Thymus (tissue), 14 donors: ENCODE measurements at places on chromosomes 11 and 22. TPM values are rescaled to one million over a fixed set of nuclear protein-coding genes. Genes with fewer than 3 reads are reported as not detected.

DNA sequence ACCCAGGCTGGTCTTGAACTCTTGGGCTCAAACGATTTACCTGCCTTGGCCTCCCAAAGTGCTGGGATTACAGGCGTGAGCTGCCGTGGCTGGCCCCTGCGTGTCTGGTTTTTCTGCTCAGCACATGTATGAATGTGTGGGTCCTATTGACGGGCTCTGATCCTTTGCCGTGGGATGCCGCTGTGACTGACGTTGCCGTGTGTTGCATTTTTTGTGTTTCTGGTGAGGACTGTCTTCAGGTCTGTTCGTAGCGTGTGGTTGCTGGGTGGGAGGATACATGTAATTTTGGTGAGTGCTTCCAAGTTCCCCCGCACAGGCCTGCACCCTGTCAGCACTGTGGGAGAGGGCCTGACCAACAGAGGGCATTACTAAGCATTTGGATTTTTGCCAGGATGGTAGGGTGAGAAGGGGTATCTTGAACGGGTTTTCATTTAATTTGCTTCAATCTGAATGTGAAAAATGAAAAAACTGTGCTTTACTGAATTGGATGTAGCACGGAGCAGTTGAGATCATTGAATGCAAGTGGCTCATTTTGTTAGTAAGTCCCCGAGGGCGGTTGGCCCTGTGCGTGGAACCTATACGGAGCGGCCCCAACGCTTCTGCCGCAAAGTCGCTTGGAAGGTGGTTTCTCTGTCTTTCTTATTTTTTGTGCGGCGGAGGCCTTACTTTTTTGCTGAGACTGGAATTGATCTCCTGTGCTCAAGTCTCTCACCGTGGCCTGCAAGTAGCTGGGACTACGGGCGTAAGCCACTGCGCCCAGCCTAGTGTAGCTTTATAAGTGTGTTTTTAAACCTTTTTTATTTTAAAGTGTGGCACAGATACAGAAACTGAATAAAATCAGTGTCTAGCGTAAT lies 8.2 kb downstream of the ZBED4 start:
- no peak overlapping the region for H3K27ac ChIP-seq
- peaks cover 9% of the 10 kb centered on the region for H3K36me3 ChIP-seq

IGF2 gene
- total RNA-seq = 38.2 TPM

DNA sequence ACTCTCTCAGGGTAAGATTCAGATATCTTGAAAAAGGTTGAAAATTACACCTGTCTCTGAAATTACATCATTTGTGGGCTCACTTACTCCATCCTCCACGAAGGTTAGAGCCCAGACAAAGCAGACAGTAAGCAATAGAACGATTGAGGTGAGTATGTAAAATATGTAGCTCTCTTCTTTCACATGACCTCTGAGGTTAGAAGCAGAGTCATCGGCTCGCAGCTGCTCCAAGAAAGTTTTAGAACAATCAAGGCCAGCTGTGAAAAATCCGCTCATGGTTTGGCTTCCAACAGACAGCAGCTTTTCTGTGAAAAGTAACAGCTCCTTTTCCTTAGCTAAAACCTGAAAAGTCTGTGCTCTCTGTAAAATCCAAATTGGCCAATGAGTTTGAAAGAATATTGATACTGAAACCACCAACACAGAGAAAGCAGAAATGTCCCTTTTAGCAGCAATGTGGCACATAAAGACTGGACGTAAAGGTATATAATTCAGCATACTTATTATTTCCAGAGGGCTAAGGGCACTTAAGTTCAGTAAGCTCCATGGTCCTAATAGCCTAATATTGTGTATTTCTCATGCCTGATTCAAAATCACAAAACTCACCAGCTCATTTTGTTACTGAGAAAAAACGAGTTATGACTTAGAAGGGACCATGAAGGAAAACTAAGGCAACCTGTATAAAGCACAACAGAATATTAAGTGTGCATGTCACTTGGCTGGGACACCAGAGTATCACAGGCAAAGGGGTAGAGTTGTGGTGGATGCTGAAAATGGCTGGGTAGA lies 78.2 kb downstream of the FAM76B start:
- H3K36me3 ChIP-seq = no peaks in the 10 kb centered on the region
- H3K27me3 ChIP-seq = no peaks in the 10 kb centered on the region
- H3K4me3 ChIP-seq = no peak overlapping the region
- no peak overlapping the region for H3K27ac ChIP-seq

DNA sequence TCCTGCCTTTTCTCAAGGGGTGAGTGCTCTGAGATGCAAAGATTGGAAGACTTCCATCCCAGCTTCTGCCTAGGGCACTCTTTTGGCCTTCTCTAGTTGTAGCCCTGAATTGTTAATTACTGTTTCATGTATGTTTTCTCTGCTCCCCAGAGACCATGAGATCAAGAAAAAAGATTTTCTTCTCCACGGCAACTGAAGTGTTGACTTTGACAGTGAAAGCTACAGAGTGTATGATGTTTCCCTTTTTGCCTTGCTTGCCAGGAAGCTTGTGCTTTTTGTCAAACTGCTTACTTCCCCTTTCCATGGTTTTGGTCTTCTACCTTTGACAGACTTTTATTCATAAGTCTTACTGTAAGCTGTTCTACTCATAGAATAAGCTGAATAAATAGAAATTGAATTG lies 23.3 kb upstream of the EIF3D start:
- no peak overlapping the region for H3K27ac ChIP-seq
- H3K36me3 ChIP-seq = no peaks in the 10 kb centered on the region
- no peak overlapping the region for H3K4me3 ChIP-seq
- H3K4me1 ChIP-seq = no peaks in the 10 kb centered on the region

DNA sequence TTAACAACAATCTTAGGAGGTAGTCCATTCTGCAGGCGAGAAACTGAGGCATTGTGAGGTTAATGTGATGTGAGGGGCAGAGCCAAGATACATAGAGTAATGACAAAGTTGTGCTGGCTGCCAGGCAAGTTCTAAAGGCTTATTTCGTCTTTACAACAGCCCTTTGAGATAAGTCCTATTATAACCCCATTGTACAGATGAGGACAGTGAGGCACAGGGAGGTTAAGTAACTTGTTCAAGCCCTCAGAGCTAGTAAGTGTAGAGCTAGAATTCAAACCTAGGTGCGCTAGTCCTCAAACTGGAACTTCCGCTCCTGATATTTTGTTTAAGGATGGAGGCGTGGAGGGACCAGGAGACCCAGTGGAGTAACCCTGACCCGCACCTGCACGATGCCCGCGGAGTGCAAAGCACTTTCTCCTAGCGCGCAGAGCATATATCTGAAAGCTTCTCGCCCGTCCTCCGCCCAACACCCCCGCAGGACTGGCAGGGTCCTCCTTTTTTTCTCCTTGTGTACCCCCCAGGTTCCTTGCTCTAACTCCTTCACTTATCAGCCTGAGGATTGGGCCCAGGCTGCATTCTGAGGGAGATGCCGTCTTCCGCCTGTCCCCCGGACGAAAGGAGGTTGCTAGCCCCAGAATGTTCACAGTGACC lies 4.9 kb upstream of the FLI1 start:
- no peak overlapping the region for H3K27ac ChIP-seq
- H3K4me1 ChIP-seq = peaks cover 27% of the 10 kb centered on the region
- peaks cover 45% of the 10 kb centered on the region for H3K27me3 ChIP-seq
- no peak for DNase-seq
- no peaks in the 10 kb centered on the region for H3K36me3 ChIP-seq
- H3K4me3 ChIP-seq = no peak overlapping the region

SYT7 gene
- 0.14 TPM for total RNA-seq

IRAG1 gene
- 1.7 TPM for total RNA-seq

GRCh38 chr11:92440701-92441442 lies 216.3 kb downstream of the FAT3 start:
- H3K27me3 ChIP-seq = no peaks in the 10 kb centered on the region
- DNase-seq = no peak
- H3K36me3 ChIP-seq = no peaks in the 10 kb centered on the region
- no peaks in the 10 kb centered on the region for H3K4me1 ChIP-seq

OR5B21 gene
- total RNA-seq = not detected

GRCh38 chr11:95931916-95932315 lies 8.0 kb upstream of the MTMR2 start:
- no peak for DNase-seq
- no peak overlapping the region for H3K27ac ChIP-seq
- no peaks in the 10 kb centered on the region for H3K27me3 ChIP-seq
- no peak overlapping the region for H3K4me3 ChIP-seq
- no peaks in the 10 kb centered on the region for H3K4me1 ChIP-seq

GRCh38 chr11:83676056-83676601 lies 390.0 kb upstream of the CCDC90B start:
- no peaks in the 10 kb centered on the region for H3K36me3 ChIP-seq
- H3K27me3 ChIP-seq = no peaks in the 10 kb centered on the region
- no peaks in the 10 kb centered on the region for H3K4me1 ChIP-seq
- H3K27ac ChIP-seq = no peak overlapping the region

DNA sequence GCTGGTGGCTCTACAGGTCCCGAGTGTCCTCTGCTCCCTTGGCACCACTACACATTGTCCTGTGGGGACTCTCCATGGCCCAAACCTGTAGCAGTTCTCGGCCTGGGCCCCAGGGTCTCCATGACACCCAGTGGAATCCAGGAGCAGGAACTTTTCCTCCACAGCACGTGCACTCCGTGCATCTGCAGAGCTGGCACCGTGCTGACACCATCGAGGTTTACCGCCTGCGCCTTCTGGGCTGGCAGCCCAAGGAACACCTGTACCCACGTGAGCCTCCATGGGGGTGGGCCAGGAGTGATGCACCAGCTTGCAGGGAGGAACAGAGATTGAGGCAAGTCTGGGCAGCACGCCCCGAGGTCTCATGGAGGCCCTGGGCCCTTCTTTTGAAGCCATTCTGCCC lies 25.2 kb downstream of the TSPAN32 start:
- H3K36me3 ChIP-seq = no peaks in the 10 kb centered on the region
- no peak overlapping the region for H3K27ac ChIP-seq
- no peaks in the 10 kb centered on the region for H3K27me3 ChIP-seq
- no peaks in the 10 kb centered on the region for H3K4me1 ChIP-seq
- H3K4me3 ChIP-seq = no peak overlapping the region

DNA sequence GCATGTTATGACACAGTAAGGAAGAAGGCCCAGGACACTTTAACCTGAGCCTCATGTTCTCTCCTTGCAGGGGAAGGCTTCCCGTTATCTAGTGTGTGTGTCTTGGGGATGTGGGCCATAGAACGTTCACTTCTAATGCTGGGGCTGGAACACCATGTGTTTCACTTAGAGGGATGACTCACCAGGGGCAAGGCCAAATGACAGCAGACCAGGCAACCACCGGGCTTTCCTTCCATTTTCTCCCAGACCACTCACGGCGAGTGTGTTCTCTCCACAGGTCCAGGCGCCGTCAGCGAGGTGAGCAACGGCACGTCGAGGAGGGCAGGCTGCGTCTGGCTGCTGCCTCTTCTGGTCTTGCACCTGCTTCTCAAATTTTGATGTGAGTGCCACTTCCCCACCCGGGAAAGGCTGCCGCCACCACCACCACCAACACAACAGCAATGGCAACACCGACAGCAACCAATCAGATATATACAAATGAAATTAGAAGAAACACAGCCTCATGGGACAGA lies 964.4 kb downstream of the NTM start:
- DNase-seq = no peak
- no peaks in the 10 kb centered on the region for H3K36me3 ChIP-seq
- no peak overlapping the region for H3K27ac ChIP-seq
- H3K4me3 ChIP-seq = no peak overlapping the region

OTOG gene
- total RNA-seq = 0.09 TPM

- H3K27ac ChIP-seq = no peak overlapping the region
Observed at GRCh38 chr11:59891781-59892181, 13.2 kb downstream of the OOSP3 start.

DNA sequence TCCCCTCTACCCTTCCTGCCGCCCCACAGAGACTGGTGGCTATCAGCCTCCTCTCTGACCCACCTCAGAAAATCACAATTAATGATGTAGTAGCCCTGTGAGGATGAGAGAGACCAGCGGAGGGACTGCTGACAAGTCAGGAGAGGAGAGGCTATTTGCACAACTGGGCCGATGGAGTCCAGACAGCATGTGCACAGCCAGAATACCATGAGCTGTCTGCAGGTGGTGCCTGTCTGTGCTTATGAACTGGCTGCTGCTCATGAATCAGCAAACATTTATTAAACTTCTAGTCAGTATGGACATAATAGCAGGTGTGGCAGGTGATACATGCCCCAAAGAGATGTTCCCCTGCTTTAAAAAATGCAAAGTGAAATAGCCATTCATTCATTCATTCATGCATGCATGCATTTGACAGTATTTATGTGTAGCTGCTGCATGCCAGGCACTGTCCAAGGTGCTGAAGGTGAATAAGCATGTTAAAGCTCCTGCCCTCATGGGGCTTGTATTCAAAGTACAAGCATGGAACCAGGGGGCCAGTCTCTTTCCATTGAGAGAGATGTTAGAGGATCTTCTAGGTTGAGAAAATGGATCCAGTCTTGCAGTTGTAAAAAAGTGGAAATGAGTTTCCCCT lies 141.3 kb downstream of the GRIK4 start:
- H3K27ac ChIP-seq = no peak overlapping the region
- H3K4me3 ChIP-seq = no peak overlapping the region
- no peaks in the 10 kb centered on the region for H3K36me3 ChIP-seq
- DNase-seq = no peak
- no peaks in the 10 kb centered on the region for H3K27me3 ChIP-seq

DNA sequence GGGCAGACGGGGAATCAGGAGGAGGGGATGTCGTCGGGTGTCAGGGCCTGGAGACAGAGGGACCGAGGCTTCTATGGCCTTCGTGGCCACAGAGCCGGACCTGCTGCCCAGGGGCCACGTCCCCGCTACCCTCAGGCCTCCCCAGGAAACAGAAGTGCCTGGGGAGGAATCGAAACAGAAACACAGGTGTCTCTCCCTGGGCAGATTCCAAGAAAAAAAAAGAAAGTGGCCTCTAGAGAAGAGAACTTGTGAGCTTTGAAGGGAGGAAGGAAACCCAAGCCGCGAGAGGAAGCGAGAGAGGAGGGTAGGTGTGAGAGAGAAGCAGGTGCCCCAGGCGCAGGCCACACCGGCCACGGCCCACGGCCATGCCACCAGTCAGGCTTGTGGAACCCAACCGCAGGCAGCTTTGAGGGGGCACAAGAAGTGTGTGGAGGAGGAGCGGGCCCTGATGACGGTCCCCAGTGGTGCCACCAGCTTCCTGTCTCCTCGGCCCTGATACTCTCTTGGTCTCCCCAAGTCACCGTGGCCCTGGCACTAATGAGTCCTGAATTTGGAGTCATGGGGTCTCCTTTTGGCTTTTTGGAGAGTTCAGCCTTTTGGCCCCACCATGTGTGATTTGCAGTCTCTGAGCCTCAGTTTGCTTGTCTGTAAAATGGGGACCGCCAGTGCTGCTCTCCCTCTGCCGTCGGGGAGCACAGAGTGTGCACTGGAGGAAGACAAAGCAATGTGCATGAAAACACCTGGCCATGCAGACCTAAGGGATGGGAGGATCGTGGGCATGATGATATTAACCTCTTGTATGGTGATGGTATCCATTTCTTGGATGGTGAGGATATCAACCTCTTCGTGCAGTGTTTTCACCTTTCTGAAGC lies 25.2 kb downstream of the LIF start:
- H3K36me3 ChIP-seq = no peaks in the 10 kb centered on the region
- peak; percentile 52 for DNase-seq
- no peak overlapping the region for H3K4me3 ChIP-seq
- peaks cover 2% of the 10 kb centered on the region for H3K27me3 ChIP-seq
- H3K27ac ChIP-seq = no peak overlapping the region

- H3K36me3 ChIP-seq = no peaks in the 10 kb centered on the region
- no peak overlapping the region for H3K27ac ChIP-seq
- DNase-seq = no peak
Observed at GRCh38 chr11:48063424-48063978, 83.1 kb downstream of the PTPRJ start.

GRCh38 chr11:16000065-16000464 lies 356.3 kb downstream of the SOX6 start:
- no peaks in the 10 kb centered on the region for H3K27me3 ChIP-seq
- no peak for DNase-seq
- H3K36me3 ChIP-seq = no peaks in the 10 kb centered on the region
- no peak overlapping the region for H3K4me3 ChIP-seq
- no peak overlapping the region for H3K27ac ChIP-seq
- no peaks in the 10 kb centered on the region for H3K4me1 ChIP-seq
